ENCODE measurements at places on chromosomes 7 and 10. TPM values are rescaled to one million over a fixed set of nuclear protein-coding genes. Genes with fewer than 3 reads are reported as not detected.

GAD2 gene
- not detected for total RNA-seq

CPN1 gene
- total RNA-seq = not detected

HOGA1 gene
- 0.33 TPM for total RNA-seq

KLF14 gene
- not detected for total RNA-seq

LIPM gene
- not detected for total RNA-seq

CSTF2T gene
- total RNA-seq = 20.1 TPM

CLDN12 gene
- 14.0 TPM for total RNA-seq
